COR-L47 (cell line): ENCODE measurements at places on chromosomes 11 and 22.

DNA sequence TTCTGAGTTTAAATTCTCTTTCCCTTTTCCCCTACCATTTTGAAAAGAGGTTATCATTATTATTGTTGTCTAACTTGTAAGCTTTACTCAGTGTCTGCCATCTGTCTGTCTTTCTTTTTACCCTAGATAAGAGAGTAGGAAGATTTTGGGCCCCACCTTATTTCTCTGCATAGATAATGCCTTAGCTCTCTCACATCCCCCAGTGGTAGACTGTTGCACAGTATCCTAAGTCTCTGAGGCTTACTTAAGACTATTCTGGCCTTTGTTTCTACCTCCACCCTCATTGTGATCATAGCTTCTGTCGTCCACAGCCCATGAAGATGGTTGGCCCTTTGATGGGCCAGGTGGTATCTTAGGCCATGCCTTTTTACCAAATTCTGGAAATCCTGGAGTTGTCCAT, 3.6 kb upstream of the OR51L1 start:
- DNase-seq, result peak; percentile 2

DNA sequence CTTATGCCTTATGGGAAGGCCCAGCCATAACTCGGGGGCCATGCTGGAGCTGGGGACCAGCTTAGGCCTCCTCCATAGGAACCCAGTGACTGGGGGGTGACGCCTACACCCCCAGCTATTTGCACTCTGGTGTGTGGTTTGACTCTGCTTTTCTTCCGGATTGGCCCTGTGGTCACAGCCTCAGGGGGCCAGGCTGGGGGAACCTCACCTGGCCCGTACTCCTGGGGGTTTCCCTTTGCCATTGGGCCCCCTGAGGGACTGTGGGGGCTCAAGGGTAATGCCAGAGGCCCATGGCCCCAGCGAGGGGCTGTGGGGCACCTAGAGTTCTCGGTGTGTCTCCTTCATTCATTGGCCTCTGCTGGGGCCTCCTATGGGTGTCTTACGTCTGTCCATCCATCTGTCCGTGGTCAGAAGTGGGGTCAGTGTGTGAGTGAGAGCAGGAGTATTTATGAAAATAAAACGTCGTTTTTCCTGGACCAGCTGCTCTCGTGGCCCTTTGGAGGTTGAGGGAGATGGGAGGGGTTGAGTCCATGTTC, 6.3 kb upstream of the SH3BP1 start:
- DNase-seq, result no peak

DNA sequence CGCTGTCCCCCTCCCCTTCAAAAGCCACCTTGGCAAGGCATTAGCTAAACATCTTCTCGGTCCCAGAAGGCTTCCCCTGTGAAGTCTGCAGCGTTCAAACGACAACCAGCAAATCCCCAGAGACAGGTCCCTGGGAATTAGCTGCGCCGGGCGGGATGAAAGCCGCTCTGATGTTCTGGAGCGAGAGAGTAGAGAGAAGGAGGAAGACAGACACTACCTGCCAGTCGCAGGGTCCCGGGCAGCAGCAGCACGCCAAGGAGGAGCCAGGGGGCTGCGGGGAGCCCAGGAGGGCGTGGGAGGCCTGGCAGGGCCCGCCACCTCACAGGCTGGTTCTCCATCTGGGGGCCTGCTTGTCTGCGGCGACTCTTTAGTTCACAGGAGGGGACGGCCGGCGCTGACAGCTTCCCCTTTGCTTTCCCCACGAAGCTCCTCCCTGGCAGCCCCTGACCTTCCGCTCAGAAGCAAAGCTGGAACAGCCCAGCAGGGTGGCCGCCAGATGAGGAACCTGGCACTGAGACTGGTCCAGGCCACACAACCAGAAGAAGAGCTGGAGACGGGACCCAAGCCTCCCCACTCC, at the start of gene NFAM1:
NFAM1 (minus strand) TSS at position 384 of the 577 bp plus-strand sequence; CDS start at position 338, 46 bp downstream.
- DNase-seq, result no peak

DNA sequence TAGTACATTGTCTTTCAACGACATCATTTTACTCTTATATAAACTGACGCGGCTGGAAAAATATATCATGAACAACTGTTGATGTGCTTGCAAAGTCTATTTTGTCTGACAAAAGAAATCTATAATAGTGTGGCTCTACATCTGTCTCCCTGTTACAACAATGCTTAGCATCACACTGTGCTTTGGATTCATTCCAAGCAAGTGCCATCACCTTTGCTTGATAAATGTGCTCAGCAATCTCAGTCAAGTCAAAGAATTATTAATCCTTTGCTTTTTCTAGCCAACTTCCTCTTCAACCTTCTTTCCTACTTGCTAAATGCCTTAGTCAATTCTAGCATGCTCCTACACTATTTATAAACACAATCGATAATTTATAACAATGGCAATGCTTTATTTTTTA, 140.5 kb downstream of the FCHSD2 start:
- peak; percentile 85 for DNase-seq

DNA sequence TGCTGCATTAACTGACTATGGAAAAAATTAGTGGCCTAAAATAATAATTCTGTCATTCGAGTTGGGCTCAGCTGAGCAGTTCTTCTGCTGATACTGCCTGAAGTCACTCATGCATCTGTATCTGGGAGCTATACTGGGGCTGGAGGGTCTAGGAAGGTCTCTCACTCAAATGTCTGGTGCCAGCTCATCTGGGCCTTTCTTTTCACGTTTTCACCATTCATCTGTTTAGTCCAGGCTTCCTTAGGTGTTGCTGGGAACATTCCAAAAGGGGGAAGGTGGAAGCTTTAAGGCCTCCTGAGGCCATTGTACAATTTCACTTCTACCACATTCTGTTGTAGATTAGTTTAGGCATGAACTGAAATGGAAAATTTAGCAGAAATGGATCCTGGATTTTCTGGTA, 28.0 kb downstream of the YAP1 start:
- no peak for DNase-seq

DNA sequence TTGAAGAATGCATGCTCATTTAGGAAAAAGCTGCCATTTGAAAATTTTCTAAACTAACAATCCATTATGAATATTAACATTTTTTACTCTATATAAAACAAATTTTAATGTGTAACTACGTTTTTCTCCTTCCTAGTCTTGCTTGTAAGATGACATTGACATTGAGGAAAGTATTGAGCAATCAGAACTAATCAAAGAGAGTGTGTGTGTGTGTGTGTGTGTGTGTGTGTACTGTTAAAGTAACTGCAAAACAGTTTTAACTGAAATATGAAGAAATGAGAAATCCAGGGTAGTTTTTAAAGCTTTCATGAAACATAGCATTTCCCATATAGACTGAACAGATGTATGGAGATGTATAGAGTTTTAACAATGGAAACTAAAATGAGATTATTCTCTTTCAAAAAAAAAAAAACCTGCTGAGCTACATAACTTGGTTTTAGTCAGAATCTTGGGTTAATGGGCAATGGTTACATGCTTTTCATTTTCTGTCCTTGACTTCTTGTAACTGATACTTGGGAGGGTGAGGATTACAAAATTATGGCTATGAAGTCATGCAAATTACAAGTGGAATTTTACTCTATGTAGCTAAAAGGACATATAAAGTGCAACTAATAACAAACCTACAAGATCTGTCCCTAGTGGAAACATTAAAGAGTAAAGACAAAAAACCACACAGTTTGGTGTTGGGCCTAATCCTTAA, 2.0 kb downstream of the PDGFD start:
- no peak for DNase-seq
